Frontal cortex (tissue), 4 donors: ENCODE measurements at places on chromosomes 12 and 14.

DNA sequence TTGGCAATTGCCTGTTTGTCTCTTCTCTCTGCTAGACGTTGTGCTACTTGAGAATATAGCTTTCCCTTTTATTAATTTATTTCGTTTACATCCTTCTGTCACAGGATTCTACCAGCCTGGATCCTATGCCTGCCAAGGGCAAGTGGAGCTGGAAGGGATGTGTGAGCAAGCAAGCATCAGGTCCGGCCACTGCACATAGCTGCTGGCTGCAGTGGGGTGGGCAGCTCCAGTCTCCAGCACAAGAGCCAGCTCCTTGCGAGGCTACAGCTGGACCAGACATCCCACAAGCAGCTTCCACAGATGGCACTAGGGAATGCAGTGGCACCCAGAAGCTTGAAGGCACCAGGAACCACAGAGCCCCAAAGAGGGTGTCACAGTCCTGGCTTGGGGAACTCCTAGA is 225.0 kb downstream of the KCNC2 start:
- no peak for DNase-seq

GRCh38 chr12:6821591-6822425 is at the start of gene GPR162:
GPR162 (plus strand) TSS chr12:6821821; CDS start chr12:6823899, 2,078 bp downstream.
- no peak for DNase-seq

DNA sequence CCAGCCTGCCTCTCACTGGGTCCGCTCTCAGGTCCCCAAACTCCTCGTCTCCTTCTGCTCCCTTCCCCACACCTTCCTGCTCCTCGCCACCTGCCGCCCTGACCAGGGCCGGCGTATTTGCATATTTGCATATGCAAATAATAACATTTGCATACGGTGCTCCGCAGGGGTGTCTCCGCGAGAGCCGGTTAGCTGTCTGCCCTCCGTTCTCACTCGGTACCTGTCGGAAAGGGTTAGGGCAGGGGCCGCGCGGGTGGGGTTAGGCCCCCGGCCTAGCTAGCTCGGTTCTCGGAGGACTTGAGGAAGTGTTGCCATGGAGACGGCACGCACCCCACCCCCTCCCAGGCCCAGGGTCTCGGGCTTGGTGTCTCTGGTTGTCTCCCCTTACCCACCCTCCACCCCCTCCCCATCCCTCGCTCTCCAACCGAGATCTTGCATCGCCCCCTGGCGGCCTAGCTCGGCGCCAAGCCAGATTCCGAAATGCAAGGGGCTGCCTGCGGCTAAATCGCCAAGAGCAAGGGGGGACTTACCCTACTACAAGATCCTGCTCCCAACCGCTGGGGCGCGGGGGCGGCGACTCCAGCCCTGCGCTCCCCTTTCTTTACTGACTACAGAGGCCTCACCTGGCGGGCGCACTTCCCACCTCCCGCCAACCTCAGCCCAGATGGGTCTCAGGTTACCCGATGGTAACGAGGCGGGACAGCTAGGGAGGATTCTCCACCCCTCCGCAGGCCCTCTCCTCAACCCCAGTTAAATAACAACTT is 8.1 kb downstream of the STAC3 start:
- DNase-seq: no peak

- DNase-seq: no peak
These were observed 192.4 kb upstream of the PRMT8 start for GRCh38 chr12:3298603-3299002.

GRCh38 chr12:53805067-53805466 is 53.3 kb upstream of the CISTR start:
- no peak for DNase-seq

DNA sequence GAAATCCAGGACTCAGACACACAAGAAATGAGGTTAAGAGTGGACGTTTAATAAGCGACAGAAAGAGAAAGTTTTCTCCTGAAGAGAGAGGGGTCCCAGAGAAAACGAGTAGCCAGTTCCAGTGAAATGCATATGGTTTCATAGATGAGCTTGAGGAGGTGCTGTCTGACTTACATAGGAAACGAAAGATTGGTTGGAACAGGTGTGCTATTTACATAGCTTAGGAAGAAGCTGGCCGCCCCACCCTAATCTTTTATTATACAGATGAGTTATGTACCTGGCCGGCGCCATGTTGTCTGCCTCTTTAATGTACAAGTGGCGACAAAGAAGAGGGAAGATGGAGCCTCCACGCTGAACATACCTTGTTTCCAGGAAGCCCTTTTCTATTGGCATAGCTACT is 223.0 kb downstream of the SLC6A15 start:
- no peak for DNase-seq

- no peak for DNase-seq
These were observed 58.6 kb downstream of the MON2 start for GRCh38 chr12:62525271-62525670.

GRCh38 chr14:101232340-101233020 is 328.8 kb upstream of the DIO3 start:
- DNase-seq: no peak

- DNase-seq: no peak
These were observed 57.1 kb downstream of the ZDHHC17 start for GRCh38 chr12:76820888-76821482.

DNA sequence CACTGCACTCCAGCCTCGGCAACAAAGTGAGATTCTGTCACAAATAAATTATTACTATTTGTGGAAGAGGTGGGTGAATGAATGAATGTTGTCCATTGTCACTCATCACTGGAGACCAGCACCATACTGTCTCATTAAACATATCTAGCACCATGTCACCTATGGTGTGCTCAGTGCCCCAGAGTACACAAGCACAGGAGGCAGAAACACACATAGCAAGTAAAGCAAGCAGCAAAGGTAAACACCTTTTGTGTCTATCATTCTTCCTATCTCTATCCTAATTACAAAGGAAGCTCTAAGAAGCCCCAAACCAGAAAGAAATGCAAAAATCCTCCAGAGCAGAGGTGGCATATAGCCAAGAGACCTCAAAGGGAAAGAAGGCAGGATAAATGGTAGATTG is 9.2 kb downstream of the ERO1A start:
- no peak for DNase-seq

DNA sequence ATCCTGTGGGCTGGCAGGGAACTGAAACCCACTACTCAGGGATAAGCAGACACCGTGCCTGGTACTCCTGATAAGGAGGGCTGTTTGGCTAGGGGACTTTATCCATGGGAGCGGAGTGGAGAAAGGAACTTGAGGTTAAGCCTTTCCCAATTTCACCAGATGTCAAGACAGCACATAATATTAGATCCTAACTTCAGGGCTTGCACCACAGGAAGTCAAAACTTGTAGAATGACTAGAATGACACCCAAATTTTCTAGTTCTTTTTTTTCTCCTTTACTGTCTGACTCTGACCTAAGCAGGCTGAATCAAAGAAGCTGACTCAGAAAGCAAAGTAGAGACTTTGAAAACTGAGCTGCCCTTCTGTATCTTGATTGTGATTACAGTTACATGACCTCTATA is 7.1 kb upstream of the CGRRF1 start:
- DNase-seq: no peak

DNA sequence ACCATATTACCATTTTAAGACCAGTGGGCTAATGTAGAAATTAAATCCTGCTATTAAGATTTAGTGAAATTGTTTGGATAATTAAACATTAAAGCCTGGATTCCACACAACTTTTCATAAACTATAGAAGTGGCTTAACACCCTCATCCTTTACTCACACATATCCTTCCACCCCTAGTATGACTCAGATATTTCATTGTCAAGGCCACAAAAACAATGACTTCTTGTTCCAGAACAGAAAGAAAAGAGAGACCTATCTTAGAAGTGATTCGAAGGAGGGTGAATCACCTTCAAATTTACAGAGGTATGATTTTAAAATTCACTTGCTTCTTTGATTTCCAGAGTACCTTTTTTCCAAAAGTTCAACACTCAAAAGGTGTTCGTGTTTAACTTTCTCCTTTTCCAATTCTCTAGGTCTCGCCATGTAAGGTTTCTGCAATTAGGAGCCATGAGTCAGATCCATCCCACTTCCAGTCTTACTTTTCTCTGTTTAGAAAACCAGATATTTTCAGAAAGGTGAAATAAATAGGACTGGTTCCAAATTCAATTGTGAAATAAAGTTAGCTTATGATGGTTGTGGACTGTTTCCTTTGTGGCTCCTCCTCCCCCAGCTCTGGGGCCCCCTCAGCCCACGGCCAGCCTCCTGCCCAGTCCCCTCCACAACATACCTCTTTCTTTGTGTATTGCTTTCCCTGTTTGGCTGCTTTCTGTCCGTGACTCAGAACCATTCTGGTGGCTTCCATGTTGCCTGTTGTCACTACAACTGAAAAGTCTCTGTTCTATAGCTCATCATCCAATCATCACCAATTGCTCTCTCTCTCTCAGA is 24.6 kb upstream of the MGP start:
- no peak for DNase-seq

GRCh38 chr14:40909906-40910305 is 696.8 kb upstream of the LRFN5 start:
- no peak for DNase-seq

DNA sequence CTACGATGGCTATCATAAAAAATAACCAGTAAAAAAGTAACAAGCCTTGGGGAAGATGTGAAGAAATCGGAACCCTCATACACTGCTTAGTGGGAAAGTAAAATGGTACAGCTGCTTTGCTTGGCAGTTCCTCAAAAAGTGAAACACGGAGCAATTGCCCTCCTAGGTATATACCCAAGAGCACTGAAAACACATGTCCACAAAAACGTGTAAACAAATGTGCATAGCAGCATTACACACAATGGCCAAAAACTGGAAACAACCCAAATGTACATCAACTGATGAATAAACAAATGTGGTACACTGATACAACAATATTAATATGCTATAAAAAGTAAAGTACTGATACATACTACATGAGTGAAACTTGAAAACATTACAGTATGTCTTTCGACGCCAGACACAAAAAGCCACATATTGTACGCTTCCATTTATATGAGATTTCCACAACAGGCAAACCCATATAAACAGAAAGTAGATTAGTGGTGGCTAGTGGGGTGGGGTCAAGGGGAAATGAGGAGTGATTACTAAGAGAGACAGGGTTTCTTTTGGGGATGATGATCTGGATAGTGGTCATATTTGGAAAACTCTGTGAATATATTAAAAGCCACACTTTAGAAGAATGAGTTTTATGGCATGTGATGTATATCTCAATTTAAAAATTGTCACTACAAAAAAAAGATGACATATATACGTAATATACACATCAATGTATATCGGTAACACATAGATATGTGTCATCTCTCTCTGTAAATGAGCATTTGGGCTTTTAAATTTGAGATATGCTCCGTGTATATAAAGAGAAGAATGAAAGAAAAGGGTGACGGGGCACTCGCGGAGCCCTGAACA is 996 bp downstream of the SLC41A2 start:
- no peak for DNase-seq

GRCh38 chr12:111172786-111173185 is 196.1 kb downstream of the PHETA1 start:
- no peak for DNase-seq

DNA sequence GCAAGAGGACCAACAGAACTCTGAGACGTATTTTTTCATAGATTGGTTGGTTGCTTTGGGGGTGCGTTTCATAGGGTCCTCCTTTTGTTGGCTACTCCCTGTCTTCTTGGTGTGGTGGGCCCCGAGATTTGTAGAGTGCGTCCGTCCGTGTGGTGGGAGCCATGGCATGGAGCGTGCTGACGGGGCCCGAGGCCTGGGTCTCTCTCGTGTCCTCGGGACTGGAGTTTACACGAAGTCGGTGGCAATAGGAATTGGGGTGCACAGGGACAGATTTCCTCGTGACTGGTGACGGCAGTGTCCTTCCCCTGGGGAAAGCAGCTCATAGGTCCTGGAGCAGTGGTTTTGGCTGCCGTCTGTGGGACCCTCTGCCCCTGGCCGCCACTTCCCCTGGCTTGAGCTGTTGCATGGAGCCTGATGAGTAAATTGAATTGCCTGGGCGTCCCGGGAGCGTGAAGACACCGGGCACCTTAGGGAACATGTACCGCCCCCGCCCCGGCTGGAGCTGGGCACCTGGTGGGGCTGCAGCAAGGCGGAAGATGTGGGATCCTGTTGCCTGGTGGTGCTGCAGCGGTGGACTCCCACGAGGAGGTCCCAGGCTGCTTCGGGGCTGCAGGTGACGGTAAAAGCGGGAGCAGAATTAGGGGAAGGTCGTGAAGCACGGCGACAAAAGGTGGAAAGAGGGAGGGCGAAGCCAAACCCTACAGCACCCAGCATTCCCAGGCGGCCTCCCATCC is 153.7 kb upstream of the ALG10B start:
- no peak for DNase-seq

- DNase-seq: no peak
These were observed 484.8 kb downstream of the EGLN3 start for GRCh38 chr14:33465846-33466700.

GRCh38 chr12:67080637-67081036 is 188.5 kb upstream of the CAND1 start:
- no peak for DNase-seq

DNA sequence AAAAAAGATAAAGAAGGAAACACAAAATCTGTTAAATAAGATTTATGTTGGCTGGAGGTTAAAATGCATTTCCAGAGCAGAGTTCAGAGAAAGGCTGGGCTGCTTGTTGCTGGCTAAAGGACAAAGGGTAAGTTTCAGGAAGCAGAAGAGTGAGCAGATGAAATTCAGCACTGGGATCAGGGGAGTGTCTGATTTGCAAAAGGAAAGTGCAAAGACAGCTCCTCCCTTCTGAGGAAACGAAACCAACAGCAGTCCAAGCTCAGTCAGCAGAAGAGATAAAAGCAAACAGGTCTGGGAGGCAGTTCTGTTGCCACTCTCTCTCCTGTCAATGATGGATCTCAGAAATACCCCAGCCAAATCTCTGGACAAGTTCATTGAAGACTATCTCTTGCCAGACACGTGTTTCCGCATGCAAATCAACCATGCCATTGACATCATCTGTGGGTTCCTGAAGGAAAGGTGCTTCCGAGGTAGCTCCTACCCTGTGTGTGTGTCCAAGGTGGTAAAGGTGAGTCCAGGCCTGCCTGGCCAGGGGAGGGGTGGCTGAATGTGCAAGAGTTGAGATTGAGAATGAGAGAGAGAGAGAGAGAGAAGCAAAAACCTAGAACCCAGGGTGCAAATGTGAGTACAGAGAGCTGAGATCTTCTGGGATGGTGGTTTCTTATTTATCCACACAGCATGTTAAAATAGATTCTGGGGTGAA is at the start of gene OAS1:
Gene OAS1, plus strand, starts transcription at position 251 of the 703 bp plus-strand sequence. Its CDS starts 78 bp downstream, at position 329.
- DNase-seq: no peak

GRCh38 chr12:30806989-30807694 is 52.4 kb upstream of the CAPRIN2 start:
- DNase-seq: peak; percentile 38

GRCh38 chr14:95577067-95577800 is 42.4 kb downstream of the GLRX5 start:
- no peak for DNase-seq

- DNase-seq: no peak
These were observed 106.5 kb downstream of the ADGRD1 start for GRCh38 chr12:131060011-131060703.

GRCh38 chr12:56029666-56030293 is 8.9 kb downstream of the IKZF4 start:
- peak; percentile 55 for DNase-seq

GRCh38 chr12:108806346-108806745 is 51.0 kb downstream of the SSH1 start:
- no peak for DNase-seq

DNA sequence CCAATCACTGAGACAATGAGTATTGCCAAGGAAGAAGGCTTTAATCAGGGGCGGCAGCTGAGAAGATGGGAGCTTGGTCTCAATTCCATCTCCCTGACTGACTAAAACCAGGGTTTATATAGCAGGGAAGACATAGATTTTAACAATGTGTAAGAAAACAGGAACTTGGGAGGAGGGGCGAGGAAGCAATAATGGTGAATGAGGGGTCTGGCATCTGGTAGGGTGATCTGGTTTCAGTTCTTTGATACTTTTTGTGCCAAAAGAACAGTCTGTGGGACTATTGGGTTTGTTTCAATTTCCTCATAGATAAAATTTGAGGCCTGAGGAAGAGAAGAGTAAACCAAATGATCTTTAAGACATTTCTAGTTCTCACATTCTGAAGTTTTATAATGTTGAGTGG is 49.2 kb downstream of the FUT8 start:
- DNase-seq: no peak
